Stimulated activated CD8-positive, alpha-beta memory T cell treated with anti-CD3 and anti-CD28 coated beads, Interleukin-4, amount 100 ng/mL, for 1 hour (primary cell): ENCODE measurements at places on chromosomes 12 and 14.

DNA sequence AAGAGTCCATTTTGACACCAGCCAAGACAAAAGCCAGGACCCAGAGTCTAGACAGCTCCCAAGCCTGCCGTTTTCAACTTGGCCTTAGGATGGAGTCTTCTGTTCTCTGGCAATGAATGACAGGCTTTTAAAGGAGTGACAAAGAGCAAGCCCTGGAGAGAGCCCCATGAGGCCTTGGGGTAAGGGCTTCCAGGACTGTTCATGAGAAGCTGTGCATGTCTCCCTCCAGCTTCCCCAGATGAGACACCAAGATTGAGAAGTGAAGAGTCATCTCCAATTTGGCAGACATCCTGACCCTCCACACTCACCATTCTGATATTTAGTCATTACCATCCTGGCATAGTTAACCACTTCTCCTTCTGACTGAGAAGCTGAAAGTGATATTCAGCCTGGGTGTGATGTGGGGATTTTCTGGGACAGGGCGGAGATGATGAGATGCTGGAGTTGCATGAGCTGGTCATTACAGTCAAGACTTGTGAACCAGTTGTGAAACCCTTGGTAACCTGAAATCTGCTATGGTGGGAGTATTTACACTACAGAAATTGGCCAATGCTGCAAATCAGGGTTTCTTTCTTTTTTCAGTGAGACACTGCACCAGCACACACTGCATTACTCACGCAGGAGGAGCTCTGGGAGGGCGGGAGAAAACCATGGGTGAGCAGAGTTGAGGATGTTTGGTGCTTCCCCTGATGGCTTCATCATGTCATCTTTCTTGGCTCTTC is 77.8 kb downstream of the VCPKMT start:
- no peak for DNase-seq

DNA sequence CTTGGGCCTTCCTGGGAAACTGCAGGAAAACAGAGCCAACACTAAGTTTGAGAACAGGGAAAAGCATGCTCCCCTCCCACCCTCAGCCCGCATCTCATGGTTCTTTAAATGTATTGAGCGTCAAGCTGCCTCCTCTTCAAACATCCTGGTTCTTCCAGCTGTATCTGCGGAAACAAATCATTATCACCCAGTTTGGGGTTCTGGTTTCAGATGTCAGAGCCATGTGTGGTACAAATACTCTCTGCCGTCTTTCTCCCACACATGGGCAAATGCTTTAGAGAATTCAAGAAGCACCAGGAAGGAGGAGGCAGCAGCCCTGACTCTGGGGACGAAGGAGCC is 29.1 kb downstream of the JDP2 start:
- no peak for DNase-seq

DNA sequence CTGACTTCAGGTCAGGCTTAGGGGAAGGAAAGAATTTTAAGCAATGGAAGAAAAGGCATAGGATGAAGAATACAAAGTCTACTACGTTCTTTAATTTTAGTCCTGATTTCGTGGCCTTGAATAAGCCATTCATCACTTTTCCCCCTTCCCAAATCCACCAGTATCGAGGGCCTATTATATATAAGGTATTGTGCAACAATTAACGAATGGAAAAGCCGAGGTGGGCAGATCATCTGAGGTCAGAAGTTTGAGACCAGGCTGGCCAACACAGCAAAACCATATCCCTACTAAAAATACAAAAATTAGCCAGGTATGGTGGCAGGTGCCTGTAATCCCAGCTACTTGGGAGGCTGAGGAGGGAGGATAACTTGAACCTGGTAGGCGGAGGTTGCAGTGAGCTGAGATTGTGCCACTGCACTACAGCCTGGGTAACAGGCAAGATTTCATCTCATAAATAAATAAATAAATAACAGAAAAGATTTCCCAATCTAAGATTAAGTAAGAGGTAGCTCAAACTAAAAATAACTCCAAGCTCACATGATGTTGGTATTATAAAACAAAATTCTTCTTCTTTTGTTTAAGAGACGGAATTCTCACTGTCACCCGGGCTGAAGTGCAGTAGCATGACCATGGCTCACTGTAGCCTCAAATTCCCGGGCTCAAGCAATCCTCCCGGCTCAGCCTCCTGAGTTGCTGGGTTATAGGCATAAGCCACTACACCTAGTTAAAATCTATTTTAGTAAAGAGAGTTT is 58.3 kb upstream of the NR2C1 start:
- no peak for DNase-seq

GRCh38 chr12:91954326-91954725 is 191.3 kb downstream of the BTG1 start:
- no peak for DNase-seq

DNA sequence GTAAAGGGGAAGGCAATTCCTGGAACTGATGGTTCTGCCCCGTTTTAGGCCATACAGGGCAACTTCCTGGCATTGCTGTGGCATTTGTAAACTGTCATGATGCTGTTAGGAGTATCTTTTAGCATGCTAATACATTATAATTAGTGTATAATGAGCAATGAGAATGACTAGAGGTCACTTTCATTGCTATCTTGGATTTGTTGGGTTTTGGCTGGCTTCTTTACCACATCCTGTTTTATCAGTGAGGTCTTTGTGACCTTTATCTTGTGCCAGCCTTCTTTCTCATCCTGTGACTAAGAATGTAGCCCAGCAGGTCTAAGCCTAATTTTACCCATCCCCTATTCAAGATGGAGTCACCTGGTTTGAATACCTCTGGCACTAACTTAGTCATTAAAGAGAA is 51.2 kb downstream of the TESPA1 start:
- no peak for DNase-seq

- DNase-seq = no peak
Observed at GRCh38 chr12:89695830-89696229, 12.8 kb downstream of the ATP2B1 start.

GRCh38 chr14:64233531-64234190 is 60.5 kb downstream of the ESR2 start:
- DNase-seq = no peak

GRCh38 chr12:119154435-119154818 is 24.3 kb upstream of the HSPB8 start:
- DNase-seq = no peak

DNA sequence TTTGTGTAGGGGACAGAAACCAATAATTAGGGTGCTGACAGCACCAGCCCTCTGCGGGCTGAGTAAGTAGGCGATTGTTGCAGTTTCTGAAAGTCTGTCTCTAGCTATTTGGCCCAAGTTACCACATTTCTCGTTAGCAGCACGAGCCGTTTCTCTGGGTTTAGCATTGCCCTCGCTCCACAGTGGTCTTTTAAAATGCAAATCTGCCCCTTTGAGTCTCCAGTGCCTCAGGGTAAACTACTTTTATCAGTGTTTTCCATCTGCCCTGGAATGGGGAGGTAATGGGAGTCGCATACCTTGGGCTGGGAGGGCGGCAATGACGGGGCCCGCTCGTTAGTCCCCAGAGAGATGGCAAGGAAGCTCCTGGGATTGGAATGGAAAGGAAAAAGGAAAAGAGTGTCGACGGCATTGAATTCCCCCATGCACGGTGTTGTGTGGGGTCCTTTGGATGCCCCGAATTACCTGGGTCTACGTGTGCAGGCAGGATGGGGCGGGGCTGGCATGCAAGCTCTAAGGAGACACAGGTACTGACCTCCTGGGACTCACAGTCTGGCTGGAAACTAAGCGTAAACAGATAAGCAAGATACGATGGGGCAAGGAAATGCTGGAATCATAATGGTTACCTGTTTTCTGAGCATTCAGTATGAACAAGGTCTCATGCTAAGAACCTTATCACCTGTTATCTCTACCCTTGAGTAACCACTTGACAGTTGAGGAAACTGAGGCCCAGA is 131.8 kb upstream of the MAP1LC3B2 start:
- DNase-seq = no peak

GRCh38 chr12:130133851-130134562 is 28.3 kb upstream of the FZD10 start:
- no peak for DNase-seq

DNA sequence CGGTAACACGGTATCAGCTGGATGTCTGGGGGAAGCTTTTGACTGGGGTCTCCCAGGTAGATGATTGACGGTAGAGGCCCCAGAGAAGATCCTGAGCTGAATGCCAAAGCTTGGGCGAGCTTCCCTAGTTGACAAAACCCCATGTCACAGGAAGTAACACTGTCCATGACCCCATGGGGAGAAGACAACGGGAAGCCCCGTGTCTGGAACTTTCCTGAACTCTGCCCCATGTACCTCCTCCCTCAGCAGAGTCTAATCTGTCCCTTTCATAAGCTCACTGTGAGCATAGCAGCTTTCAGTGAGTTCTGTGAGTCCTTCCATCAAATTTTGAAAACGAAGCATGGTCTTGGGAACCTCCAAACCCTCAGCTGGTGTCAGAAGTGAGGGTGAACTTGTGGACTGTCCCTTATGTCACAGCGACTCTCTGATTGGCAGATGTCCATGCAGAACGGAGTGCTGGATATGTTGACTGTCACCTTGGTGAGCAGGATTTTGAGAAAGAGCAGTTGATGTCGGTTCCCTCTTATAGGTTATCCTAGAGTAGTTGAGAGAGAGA is 29.7 kb upstream of the BEGAIN start:
- DNase-seq = no peak

DNA sequence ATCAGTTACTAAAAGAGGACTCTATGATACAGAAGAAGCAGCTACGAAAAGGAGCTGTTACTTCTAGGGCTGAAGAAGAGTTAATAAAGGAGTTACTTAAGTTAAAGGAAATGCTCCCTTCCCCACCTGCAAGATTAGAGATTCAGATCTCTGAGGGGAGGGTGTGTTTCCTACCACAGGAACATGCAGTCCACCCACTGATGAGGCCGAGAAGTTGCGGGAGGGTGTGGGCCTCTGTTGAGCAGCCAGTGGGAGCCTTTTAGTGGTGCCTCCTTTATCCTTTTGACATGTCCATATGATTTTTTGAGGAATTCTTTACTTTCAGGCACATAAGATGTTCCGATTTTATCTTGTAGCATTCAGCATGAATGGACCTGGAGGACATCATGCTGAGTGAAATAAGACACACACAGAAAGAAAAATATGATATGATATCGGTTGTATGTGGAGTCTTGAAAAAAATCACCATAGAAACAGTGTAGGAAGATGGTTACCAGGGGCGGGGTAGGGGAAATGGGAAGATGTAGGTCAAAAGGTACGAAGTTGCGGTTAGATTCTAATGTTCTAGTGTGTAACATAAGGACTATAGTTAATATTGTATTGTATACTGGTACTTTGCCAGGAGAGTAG is 4.4 kb upstream of the M6PR start:
- DNase-seq = no peak

DNA sequence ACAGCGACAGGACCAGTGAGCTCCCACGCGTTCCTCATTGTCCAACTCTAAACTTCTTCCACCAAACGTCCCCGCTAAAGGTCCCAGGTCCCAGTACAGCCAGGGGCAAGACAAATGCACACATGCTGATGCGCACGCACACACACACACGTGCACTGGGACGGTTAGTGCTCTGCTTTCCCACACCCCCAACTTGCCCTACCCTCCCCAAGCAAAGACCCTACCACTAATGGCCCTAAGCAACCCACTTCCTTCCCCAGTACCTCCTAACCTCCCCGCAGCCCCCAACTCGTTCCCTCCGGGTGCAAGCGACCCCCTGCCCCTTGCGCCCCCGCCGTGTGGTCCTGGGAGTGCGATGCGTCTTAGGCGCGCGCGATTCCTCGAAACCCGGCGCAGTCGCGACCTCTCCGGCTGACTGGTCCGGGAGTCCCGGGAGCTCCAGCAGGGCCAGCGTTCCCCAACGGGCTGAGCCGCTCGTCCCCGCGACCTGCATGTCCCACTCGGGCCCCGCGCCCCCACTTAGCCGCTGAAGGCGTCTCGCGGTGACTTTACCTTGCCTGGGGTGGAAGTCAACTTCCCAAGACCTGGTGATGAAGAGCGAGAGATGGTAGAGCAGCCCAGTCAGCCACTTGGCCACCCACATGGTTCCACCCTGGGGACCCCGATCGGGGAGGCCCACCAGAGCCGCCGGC is 578 bp downstream of the ADAMTS20 start:
- no peak for DNase-seq

DNA sequence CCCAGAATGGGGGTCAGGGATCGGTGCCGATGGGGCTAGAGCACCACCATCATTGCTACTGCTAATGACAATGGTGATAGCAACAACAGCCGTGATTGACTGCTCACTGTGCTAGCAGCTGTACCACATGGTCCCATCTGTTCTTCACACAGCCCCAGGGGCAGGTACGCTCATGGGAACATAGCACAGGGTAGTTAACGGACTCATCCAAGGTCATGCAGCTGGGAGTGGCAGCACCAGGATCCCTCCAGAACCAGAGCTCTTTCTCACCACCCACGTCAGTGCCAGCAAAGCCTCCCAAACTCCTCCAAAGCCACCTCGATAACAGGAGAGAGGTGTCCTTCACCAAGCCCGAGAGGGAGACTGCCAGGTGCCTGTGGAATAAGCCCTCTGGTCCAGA is 11.2 kb upstream of the DYNC1H1 start:
- no peak for DNase-seq

GRCh38 chr12:618605-619004 is 44.6 kb downstream of the NINJ2 start:
- no peak for DNase-seq

GRCh38 chr14:95341115-95341514 is 21.4 kb upstream of the CLMN start:
- no peak for DNase-seq

DNA sequence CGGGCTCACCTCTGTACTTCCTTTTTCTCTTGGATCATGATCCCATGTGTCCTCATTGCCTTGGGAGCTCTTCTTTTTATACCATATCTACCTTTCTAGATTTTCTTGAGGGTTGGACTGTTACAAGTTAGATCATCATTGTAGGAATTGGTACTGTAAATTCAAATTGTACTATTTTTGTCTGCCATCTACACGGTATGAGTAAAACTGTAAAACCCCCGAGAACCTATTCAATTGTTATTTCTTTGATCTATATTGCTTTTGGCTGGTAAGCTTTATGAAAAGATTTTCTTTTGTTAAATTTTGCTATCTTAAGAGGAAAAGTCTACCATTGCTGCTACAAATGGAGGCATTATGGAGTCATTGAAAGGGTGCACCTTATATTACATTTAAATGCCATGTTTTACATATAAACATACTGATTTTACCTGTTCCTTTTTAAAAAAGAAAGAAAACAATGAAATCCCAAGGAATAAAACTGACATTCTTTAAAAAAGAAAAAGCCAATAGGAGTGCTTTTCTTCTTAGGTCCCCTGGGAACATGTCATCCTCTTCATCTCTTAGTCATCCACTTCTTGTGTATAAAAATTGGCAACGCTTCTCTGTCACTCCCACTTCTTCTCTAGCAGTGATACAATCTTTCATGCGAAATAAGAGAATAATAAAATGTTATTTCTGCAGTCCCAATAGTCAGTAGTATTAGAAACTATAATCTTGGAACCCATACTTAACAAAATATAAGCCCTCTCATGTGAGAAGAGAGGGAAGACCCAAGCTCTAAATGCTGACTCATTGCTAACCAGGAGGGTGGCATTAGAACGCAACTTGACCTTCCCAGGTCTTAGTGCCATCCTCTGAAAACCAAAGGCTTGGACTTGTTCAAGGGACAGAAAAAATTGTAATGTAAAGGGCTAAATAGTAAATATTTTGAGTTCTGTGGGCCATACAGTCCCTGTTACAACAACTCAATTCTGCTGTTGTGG is 20.4 kb downstream of the RGS6 start:
- DNase-seq = no peak

- DNase-seq = no peak
Observed at GRCh38 chr12:87266305-87266704, 762.9 kb downstream of the C12orf50 start.

- no peak for DNase-seq
Observed at GRCh38 chr12:94803939-94804338, 153.6 kb upstream of the TMCC3 start.
